8988T (cell line): ENCODE measurements at places on chromosomes 7 and 10.

DNA sequence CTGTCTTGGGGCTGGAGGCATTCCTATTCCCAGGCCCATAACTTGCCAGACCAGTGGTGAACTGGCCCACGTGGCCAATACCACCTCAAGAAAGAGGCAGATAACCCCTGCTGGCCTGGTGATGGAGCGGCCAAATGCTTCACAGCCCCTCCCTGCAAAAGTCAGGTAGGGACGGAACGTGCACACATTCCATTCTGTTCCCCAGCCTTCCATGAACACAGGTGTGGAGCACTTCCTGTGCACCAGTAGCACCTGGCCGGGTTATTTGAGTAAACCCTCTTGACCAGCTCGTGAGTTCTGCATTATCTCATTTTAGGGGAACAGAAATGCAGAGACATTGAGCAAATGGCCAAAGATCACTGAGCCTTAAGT, 134.4 kb downstream of the SH3PXD2A start:
- no peak for DNase-seq

DNA sequence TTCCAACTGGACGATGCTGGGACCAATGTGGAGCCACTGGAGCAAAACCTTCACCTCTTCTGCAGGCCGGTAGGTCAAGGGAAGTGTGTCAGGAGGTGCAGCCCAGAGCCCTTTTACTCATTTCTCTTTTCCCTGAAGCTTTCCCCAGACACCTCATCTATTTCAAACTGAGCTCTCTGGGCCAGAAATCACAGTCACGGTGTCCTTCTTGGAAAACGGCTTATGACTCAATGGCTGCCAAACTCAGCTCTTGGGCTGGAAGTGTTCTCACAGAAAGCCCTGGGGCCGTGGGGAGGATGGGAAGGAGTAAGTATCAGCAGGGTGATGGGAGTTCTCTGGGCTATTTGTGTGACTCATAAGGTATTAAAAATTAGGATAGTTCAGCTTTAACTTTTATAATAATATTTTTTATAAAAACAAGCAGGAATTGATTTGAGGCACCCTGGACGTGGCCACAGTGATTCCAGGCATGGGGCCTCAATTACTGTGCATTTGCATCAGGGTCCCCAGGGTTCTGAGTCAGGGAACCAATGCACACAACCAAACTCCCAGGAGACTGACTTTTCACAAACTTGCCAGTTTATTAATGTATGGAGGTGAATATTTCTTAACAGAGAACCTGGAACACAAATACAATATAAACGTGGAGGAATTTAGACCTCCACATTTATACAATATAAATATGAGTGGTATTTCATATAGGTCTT, 187.4 kb upstream of the TMEM72 start:
- no peak for DNase-seq

- no peak for DNase-seq
Measured at GRCh38 chr10:24920907-24921881, 31.2 kb downstream of the PRTFDC1 start.

GRCh38 chr10:130360826-130361311, 224.7 kb downstream of the GLRX3 start:
- no peak for DNase-seq

GRCh38 chr10:122049076-122049475, 60.1 kb downstream of the TACC2 start:
- DNase-seq, result no peak

DNA sequence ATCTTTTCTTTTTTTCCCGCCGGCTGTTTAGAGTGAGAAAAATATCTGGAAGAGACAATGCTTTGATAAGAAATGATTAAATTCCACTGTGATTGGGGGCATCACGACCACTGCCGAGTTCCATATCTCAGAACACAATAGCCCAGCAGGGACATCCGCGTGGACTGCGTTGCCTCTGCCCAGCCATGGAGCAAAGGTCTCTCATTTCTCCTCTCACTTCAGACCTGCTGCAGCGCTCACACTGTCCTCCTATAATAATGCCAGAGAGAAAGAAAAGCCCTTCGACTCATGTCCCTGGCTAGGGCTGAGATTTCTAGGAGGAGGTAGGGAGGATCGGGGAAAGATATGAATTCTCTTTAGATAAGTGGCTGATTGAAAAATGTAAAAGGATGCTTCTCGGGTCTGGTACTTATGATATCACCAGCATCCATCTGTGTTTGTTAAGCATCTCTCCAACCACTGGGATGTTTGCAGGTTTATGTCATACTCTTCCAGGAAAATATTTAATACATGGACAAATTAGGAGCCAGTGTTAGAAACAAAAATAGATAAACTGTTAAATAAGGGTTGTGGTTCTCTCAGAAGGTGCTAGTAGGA, 472.9 kb upstream of the AKR1E2 start:
- no peak for DNase-seq

DNA sequence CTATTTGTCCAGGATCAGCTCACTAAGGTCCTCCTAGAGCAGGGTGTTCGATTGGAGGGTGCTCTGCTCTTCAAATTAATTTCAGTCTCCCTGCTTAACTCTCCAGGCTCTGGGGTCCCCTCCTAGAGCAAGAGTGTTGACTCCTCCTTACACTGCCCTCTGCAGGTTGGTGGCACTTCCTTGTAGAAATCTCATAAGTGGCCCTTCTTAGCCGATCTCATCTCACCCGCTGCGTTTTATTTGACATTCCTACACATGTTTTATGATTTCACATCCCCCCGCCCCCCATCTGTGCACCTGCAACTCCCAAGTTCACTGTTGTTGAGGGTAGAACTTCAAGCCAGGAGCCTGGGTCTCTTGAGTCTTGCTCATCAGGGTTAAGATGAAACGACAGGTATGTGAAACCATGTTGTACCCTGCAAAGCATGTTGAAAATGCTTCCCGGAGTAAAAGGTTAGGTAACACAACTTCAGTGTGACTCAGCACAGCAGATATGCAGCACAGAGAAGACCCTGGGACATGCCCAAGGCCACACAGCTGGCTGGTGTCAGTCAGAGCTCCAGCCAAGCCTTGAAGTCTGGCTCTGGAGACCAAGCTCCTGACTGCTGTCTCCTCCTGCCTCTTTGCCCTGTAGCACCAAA, 171.2 kb downstream of the PRKAG2 start:
- peak; percentile 59 for DNase-seq

DNA sequence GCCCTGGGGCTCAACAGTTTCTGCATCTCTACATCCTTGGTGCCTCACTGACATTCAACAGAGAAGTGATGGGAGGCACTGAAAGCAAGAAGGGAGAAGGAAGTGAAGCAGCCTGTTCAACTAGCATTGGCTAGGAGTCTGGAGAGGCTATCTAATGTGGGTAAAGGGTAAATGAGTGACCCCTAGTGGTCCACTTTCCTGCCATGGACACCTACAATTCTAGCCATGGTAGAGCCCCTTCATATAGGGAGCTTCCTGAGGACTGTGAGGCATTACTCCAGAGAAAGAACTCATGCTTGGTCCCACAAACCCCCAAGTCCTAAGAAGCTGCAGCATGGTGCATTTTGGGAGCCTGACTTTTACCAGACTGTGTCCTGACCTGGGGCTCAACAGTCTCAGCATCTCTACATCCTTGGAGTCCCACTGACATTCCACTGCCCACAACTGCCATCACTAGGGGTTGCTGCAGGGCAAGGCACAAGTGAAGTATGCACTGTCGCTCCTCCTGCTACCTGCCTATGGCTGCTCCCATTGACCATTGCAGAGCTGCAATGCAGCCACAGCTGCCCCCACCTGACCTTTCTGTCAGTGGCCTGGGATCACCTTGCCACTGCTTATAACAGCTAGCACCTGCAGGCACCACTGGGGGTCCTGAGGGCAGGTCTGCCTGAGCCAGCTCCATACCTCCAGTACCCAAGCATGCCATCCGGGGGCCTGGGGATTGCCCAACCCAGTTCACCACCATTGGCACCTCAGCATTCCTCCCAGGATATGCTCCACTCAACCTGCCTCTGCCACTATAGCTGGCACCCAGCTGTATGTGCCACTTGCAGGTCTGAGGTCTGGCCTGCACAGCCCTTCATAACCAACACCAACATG, 44.1 kb upstream of the CDK6 start:
- DNase-seq, result peak; percentile 11

DNA sequence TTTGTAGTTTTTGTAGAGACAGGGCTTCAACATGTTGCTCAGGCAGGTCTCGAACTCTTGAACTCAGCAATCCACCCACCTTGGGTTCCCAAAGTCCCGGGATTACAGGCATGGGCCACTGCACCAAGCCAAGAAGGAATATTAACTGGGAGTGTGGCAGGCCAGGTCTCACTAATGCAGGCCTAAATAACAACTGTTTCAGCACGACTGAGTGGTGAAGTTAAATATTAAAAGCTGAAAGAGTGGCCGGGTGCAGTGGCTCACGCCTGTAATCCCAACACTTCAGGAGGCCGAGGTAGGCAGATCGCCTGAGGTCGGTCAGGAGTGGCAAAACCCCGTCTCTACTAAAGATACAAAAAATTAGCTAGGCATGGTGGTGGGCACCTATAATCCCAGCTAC, 21.1 kb downstream of the CHUK start:
- DNase-seq, result no peak

GRCh38 chr7:81714306-81714705, 55.5 kb downstream of the HGF start:
- no peak for DNase-seq
